ENCODE measurements at places on chromosomes 7 and 10.

GRCh38 chr7:72406820-72407403, 5.2 kb downstream of the CALN1 start:
- DNase-seq: no peak

- DNase-seq: no peak
These were observed 37.8 kb upstream of the DIP2C start for GRCh38 chr10:727162-727790.

- DNase-seq: peak; percentile 63
These were observed 48.6 kb upstream of the SLIT1 start for GRCh38 chr10:97234400-97234799.

- DNase-seq: no peak
These were observed 2.5 kb upstream of the CLDN4 start for GRCh38 chr7:73828107-73828803.

DNA sequence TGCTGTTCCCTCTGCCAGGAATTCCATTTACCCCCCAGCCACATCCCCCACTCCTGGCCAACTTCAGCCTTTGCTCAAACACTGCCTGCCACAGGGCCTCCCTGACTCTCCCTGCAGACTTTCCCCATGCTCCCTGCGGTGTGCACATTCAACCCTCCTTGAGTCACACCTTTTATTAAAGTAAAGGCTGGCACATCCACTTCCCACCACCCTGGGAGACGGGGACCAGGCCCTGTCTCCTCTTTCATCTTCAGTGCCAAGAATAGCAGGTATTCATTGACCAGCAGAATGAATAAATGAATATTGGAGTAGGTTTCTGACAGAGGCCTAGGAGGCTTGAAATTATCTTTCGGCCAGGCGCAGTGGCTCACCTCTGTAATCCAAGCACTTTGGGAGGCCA, 91.4 kb downstream of the GRK5 start:
- DNase-seq: no peak

GRCh38 chr10:24168258-24169170, 40.4 kb upstream of the KIAA1217 start:
- no peak for DNase-seq

GRCh38 chr7:133863362-133864061, 263.6 kb upstream of the LRGUK start:
- DNase-seq: no peak

DNA sequence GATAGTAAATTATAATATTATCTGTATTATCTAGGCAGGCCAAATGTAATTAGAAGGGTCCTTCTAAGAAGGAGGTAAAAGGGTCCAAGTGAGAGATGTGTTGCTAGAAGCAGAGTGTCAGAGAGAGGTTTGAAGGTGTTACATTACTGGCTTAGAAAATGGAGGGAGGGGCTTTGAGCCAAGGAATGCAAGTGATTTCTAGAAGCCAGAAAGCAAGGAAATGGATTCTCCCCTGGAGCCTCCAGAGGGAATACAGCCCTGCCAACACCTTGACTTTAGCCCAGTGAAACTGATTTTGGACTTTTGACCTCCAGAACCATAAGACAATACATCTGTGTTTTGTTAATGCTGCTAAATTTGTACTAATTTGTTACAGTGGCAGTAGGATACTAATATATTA, 97.9 kb upstream of the IL6 start:
- no peak for DNase-seq
